ENCODE measurements at places on chromosomes 1 and 21.
A peak's percentile ranks its signal among the peaks of the same experiment; 100 is the strongest.

DNA sequence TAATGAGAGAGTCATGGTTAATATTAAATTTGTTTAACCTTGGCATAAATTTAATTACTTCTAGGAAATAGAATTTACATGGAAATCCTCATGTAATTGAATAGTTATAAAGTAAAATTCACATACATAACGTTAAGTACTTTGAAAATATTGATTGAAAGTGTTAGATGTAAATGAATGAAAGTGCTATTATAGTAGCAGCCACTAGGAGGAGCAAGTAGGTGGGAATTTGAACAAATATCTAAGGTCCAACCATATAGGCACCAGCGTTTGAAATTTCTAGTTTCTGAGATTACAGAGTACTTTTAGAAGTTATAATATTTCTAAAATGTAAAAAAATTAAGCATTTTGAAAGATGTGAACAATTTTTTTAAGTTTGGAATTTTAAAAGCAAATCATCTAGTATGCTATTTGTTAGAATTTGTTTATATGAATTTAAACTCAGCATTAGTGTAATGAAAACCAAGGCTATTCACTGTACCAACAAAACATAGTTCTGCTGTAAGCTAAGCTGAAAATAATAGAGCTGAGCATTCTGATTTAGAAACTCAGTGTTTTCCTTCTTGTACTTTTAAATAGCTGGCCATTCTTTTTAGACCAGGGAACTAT lies 3.3 kb downstream of the B3GALT2 start:
- peak; percentile 41 for DNase-seq

DNA sequence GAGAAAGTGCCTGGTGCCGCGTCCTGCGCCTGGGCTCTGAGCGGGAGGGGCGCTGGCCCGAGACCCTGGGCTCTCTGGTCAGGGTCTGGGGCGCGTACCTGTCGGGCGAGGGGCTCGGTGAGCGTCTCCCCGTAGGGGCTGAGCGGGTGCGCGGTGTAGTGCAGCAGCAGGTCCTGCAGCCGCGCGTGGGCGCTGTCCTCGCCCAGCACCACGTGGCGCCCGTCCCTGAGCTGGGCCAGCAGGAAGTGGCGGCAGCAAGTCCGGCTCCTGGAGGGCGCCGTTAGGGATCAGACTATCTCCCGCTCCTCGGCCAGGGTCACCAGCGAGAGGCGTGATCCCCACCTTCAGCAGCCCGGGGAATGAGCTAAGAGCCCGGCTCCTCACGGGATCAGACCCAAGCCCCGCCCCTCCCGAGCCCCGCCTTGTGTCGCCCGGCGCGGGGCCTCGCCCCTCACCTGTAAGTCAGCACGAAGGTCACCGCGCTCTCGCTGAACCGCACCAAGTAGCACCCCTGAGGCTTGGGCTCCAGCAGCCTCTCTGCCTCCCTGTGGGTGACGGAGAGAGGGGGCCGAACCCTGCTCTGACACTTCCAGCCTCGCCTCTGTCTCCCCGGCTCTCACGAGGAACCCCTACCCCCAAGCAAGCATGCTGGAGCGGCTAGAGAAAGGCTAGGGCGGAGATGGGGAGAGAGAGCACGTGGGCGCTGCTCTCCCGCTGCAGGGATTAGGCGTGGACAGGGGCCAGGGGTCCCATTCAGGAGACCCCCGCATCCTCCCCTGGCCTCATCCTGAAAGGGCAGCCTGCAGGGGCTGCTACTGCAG lies 2.7 kb downstream of the SH2D2A start:
- peak; percentile 35 for DNase-seq

GRCh38 chr1:247110627-247111258 lies 6.6 kb upstream of the ZNF669 start:
- no peak for DNase-seq

- DNase-seq: no peak
Observed at GRCh38 chr1:162010175-162010506, 13.5 kb downstream of the OLFML2B start.

DNA sequence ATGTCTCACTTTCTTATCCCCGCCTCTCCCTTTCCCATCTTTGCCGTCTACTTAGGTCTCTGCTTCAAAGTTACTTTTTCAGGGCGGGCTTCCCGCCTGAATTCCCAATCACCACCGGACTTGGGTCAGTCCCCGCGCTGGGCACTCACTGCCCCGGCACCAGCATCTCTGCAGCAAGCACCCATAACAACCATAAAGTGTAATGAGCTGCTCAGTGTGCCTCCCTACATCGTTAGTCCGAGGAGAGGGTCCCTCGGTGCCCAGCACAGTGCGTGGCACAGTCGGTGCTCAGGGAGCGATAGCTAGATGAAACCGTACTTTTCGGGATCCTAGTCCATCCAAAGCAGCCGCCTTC lies 633 bp upstream of the CTPS1 start:
- DNase-seq: no peak

GRCh38 chr1:97252925-97253324 lies 531.3 kb downstream of the PTBP2 start:
- DNase-seq: no peak

DNA sequence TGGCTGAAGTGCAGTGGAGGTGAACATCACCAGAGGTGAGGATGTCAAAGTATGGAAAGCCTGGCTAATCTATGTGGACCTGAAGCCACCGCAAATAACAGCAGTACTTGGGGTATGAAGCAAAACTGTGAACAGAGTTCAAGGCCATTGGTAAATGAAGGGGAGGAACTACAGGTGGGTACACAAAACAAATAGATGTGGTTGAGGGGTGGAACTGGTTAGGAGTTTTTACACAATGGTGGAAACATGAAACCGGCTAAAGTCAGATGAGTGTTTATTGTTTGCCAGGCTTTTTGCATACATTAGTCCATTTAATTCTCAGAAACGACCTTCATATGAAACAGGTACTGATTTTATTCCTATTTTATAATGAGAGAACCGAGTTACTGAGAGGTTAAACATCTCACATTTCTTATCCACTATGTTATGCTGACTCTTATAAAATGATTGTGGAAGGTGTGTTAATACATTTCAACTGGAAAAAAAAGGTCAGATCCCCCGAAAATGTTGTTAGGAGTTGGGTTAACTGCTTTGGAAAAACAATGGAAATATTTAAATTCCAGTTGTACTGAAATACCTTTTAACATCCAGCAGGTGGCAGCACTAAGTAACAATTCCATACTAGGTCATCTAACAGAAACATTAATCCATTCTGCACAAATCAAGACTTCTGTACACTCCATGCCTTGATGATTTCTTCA lies 44.3 kb upstream of the GTF2B start:
- DNase-seq: peak; percentile 19

DNA sequence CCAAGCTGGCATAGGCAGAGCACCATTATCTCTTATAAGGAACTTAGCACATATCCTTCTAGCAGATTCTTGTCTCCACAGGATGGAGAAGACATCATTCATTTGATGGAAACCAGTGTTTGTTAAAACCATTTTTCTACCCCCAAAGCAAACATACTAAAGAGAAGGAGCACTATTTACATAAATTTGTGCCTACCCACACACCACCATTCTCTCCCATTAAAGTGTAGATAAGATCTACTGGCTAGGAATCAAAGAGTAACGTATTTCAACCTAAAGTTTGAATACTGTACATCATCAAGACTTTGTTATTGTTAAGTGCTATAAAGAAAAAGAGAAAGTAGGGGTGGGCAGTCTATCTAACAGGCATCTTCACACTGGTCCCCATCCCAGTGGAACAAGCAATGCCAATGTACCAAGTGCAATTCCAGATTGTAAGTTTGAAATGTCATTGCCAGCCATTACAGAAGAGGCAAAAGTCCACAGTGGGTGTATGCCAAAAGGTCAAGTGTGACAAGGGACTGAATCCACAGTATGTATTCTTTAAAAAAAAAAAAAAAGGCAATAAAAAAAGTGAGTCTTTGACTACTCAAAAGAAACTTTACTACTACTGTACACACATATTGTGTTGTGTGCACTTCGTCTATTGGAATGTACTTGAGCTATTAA lies 18.8 kb downstream of the CCSAP start:
- DNase-seq: no peak

DNA sequence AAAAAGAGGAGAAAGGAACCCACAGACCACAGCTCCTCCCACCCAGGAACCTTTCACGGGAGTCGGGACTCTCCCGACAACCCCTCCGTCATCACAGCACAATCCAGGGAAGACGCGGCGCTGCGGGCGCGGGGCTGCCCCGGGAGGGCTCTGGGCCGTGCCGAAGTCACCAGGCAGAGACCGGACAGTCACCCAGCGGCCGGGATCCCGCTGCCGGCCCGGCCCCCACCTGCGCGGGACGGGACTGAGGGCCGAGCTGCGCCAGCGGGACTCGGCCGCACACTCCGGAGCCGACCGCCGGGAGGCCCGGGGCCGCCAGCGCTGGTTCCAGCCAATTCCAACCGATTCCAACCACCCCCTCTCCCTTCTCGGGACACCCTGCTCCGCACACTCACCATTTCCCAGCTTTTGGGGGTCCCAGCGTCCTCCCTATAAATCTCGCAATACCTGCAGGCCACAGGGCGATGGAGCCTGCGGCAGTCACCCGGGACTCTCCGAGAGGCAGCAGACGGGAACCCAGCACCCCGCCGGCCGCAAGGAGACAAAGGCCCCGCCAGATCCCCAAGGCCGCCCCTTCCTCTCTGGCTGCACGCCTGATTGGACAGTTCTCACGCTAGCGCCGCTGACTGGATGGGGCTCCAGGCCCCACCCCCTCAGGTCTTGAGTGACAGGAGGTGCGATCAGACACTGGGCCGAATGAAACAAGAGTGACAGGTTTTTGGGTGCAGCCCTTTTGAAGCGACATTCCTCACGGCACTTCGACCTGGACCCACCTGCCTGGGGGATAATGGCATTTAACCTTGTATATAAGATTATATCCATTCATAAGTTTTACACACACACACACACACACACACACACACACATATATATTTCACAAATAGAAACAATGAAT lies at the start of gene ZNF695:
Gene ZNF695 (minus strand): TSS at position 547 of the 895 bp plus-strand sequence. CDS start 149 bp downstream, at position 398.
- DNase-seq: peak; percentile 86

DNA sequence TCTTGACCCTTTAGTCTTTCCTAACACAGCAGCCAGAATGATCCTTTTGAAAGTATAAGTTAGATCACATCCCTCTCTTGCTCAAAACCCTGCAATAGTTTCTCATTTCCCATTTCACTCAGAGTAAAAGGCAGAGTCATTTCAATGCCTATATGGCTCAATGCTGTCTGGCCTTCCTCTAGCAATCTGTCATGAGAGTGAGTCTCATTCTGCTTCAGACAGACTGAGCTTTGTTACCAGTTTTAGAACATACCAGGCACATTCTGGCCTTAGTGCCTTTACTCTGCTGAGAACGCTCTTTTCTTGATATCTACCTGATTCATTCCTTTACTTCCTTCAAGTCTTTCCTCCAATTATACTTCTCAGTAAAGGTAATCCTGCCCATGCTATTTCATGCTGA lies 372.8 kb upstream of the PKN2 start:
- DNase-seq: no peak

- DNase-seq: no peak
Observed at GRCh38 chr1:6024376-6024775, 21.3 kb upstream of the KCNAB2 start.
